ENCODE measurements at places on chromosomes 3 and 15.

DNA sequence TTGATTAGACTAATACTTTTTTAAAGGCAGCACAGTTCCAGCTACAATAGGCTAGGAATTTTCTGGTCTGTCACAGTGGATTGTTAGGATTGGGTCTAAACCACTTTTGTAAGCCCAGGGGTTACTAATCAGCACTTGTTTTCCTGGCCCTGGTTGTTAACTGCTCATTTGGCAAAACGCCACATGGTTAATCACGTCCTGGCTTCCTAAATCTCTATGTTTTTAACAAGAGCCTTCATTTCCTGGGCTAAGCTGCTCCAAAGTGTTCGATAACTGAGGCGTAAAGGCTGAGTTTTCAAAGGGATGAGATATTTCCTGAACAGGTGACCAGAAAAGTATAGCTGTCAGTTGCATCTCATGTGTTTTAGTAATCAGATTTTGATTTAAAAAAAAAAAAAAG, 38.9 kb upstream of the CLRN1 start:
- DNase-seq = no peak

DNA sequence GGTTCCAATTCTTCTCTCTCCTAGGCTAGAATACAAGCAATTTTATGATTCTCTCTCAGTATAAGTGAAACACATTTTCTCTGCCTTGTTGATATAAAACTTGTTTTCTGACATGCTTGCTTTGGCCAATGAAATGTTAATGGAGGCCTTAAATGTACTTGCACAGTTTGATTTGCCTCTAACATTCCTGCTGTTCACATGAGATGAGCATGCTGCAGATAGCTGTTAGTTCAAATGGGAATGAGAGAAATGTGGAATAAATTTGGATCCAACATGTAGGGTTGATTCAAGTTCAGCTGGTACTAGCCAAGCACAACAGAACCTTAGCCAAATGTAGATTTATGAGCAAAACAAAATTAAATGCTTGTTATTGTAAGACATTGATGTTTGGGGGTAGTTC, 32.6 kb upstream of the FHIT start:
- no peak for DNase-seq

GRCh38 chr15:82051664-82052063, 5.8 kb upstream of the MEX3B start:
- DNase-seq = no peak

DNA sequence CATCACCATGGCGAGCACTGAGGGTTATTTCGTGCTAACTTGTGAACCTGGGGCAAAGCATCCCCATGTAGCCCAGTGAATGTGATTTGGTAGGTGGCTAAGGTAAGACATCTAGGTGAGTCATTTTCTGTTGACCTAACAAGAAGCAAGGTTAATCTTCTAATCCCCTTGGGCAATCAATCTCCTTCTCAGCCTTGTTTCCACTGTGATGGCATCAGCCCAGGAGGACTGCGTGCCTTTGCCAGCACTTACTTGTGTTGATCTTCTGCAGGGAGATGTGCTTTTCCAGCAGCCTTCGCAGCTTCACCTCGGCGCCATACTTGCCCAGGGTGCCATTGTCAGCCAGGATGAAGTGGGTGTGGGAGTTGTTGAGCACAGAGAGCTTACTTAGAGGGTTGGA, 35.7 kb downstream of the TRPM1 start:
- DNase-seq = no peak

- no peak for DNase-seq
These were observed 28.5 kb downstream of the TRIM42 start for GRCh38 chr3:140706360-140706759.

- no peak for DNase-seq
These were observed 123.4 kb downstream of the SATB1 start for GRCh38 chr3:18301781-18302180.

DNA sequence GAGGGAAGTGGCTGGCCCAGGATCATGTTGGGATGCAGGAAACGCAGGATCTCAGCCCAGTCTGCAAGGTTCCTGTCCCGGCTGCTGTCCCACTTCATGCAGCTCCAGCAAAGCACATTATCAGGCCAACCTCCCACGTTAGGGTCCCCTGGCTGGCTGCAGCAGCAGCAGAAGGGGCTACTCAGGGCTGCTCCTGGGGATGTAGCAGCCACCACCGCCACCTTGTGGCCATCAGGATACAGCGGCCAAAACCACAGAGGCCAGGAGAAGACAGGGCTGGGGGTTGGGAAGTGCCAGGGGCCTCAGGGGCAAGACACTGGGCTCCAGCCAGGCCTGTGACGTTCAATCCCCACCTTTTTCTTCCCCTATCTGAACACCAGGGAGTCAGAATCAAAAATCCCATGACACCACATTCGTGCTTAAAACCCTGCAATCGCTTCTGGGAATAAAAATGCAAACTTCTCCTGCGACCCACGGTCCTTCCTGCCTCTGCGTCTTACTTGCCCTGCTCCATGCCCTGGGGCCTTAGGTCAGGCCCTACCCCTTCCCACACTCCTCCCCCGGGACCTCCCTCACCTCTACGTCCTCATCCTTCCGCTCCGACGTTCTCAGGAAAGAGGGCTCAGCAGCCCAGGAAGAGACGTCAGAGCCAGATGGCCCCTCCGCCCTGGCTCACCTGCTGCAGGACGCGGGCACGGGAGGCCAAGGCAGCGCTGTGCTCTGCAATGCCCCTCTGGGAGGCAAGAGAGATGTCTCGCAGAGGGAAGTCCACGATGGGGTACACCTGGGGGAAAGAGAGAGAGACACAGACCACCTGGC, 21.5 kb downstream of the SSUH2 start:
- DNase-seq = peak; percentile 89

DNA sequence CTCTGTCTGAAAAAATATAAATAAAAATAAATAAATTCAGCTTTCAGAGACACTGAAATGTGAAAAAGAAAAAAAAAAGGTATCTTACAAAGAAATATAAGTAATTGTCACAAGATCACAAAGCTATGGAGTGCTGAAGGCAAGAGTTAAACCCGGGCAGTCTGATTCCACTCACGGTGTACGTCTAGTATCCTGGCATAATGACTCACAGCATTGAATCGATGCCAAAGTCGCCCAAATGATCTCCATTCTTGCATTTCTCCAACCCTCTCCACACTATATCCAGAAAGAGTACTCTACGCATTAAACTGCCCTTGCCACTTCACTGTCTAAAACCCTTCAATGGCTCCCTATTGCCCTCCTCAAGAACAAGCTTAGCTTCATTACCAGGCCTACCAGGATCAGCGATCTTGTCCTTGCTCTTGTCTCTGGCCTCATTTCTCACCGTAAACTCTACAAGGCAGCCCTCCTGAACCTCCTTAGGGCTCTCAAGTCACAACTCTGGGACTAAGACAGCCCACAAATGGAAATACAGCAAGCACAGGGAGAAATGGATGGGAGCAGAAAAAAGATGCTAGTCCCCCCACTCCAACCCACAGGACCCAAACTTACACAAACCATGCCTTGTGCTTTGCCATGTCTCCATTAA, 7.7 kb downstream of the SUCLG2 start:
- DNase-seq = no peak

DNA sequence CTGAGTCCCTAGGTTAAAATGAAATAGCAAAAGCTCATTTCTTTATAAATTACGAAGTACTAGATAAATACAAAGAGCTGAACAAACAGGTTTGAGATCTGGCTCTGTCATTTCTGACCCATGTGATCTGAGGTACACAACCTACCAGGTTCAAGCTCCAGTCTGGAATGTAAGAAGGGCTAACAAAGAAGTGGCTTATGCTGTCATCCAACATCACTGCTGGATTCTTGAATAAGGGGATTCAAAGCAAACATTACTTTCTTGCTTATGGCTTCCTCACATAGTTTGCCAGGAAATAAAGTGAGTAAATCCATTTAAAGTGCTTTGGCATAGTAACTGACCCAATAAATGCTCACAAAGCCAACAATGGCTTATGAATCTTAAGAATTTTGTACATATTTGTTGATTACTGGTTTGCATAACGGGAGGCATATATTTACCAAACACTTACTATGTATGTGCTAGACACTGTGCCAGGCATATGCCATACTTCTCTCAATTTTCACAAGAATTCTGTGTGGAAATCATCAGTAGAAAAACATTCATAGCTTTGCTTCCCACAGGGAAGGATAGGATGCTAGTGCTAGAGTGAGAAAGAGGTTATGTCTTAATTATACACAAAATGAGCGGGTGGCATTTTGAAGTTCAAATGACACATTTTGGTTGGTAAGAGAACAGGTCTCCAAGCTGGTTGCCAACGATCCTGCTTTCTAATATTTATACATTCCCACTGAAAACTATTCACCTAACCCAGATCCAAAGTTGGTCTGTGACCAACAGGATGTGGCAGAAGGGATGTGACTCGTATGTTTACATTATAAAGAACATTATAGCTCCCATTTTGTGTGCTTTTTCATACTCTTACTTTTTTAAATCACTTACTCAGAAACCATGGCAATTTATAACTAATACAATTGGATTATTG, 38.7 kb upstream of the CSPG5 start:
- no peak for DNase-seq

DNA sequence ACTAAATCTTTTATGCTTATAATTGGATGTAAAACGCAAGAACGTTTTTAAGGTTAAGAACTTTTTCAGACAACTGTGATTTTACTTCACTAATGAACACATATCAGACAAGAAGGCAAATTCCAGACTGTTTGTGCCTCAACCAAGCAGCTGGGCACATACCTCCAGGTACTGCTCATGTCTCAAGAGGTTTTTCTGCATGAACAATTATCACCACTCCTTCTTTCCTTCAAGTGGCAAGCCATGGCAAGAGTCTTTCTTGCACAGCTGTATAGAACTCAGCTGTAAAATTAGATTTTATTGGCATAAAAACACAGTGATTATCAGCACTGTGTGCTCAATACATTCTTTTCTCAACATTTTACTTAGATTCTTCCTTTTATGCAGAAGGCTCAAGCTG, 64.3 kb downstream of the FNDC3B start:
- no peak for DNase-seq

DNA sequence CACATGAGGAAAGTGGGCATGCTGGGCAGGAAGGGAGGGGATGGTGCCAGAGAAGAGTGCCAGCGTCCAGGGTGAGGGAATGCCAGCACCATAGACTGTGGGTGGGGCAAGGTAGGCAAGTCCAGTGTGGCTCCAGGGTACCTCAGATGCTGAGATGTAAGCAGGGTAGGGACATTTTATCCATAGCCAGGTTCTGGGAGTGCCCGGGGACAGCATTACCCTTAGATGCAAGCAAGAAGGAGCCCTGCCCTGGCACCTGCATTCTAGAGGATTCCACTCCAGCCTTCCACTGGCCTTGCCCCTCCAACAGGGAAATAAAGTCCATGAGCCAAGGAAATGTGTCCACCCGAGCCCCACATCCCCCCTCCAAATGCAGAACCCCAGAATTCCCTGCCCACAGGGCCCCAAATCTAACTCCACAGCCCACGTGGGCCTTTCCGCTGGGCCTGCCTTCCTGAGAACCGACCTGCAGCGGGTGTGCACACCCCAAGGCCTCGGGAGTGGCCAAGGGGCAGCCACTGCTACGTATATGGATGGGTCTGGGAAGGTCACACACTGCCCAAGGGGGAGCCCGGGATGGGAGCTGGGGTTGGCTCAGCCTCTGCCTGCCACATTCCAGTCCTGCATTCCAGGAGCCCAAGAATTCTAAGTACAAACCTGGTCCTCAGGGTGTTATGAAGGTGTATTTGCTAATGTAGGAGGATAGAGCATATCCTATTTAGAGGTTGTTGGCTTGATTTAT, 20.3 kb upstream of the CYP11A1 start:
- DNase-seq = no peak

- no peak for DNase-seq
These were observed 349.4 kb upstream of the DCBLD2 start for GRCh38 chr3:99250821-99251355.

GRCh38 chr3:45528429-45528828, 66.1 kb upstream of the LIMD1 start:
- no peak for DNase-seq

GRCh38 chr15:90660195-90660998, 56.7 kb upstream of the BLM start:
- no peak for DNase-seq

DNA sequence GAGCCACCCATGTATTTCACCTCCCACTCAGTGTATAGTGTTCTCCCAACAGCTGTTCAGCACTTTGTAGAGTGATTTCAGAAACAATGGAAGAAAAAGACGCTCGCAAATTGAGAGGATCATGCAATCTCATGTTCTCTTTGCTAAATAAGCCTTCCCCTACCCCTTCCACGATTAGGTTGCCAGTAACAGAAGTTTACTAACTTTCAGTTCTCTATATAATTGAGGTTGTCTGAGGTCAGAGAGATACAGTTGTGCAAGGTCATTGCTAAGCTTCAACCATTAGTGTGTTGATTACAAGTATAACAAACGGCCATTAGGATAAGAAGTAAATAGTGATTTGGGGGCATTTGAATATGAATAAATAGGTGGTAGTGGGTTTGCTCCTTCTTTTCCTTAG, 99.6 kb downstream of the TUSC7 start:
- no peak for DNase-seq

DNA sequence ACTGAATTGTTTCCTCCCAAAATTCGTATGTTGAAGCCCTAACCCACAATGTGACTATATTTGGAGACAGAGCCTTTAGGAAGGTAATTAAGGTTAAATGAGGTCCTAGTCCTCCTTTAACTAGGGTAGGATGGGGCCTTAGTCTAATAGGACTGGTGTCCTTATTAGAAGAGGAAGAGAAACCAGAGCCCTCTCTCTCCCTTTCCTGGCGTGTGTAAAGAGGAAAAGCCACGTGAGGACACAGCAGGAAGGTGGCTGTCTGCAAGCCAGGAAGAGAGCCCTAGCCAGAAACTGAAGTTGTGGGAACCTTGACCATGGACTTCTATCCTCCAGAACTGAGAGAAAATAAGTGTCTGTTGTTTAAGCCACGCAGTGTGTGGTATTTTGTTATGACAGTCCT, 94.3 kb downstream of the OXNAD1 start:
- DNase-seq = no peak

GRCh38 chr3:28860307-28860706, 420.6 kb upstream of the RBMS3 start:
- no peak for DNase-seq

GRCh38 chr3:12461097-12461649, 23.1 kb upstream of the TSEN2 start:
- DNase-seq = no peak

DNA sequence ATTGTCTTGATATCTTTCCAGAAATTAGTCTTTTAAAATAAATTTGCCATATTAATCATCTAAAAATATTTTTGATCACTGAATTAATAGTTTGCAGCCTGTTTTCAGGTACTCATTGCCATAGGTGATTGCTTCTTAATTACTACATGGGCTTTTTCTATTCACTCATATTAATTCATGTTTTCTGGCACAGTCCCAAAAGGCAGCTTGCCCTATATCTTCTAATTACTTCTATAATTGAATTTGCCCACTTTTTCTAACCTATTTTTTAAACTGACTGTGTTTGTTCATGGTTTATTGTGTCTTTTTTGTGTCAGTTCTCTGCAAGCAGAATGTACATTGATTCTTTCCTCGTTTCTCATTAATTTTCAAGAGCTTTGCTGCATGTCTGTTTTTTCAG, 85.7 kb upstream of the SOX2 start:
- no peak for DNase-seq

- no peak for DNase-seq
These were observed 3.1 kb downstream of the SLC51B start for GRCh38 chr15:65048241-65048640.

Data from H1 (cell line).